ENCODE measurements at places on chromosomes 2 and 18.

GRCh38 chr18:48376406-48376805 lies 32.8 kb downstream of the ZBTB7C start:
- no peak for DNase-seq

DNA sequence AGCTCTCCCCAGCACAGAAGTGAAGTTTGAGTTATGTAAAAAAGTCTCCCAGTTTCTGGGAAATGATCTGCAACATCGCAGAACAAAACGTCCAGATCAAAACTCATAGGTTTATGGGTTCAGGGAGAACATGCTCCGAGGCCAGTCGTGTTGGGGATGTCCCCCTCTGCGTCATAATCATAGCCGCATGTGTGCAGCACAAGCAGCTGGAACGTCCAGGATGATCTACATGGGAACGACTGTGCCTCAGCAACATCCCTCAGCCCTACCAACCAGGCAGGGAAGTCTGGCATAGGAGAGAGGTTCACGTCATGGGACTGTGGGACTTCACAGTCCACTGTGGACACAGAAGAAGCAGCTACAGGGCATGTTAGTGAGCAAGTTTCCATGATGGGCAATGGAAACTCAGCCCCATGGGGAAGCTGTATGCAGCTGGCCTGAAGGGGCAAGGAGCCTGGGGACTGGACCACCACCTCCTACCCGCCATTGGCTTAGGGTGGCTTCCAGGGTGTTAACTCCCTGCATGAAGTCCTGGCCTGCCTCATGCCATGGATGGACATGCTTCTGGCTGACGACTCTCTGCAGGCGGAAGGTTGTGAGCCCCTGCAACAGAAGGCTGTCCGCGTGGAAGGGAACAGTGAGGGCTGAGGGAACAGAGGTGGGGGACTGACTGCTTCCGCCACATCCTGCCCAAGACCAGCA lies 96.9 kb downstream of the COPS8 start:
- DNase-seq, result no peak

- DNase-seq, result no peak
Measured at GRCh38 chr2:106575955-106576354, 88.8 kb downstream of the CD8B2 start.

DNA sequence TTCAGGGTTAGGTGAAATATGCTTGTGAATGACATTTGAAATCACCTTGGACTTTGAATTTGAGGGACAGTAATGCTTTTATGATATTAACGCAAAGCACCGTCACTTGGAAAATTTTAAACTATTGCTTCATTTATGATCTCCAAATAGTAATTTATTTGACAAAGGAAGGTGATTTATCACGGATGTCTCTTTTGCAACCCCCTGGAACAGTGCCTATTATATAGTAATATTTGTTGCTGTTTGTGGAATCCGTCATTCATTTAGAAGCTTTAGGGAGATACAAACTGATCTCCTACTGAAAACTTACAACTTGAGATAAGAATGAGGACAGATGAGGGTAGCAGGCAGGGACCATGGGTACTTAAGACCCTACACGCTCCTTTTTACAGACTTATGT lies 10.7 kb upstream of the ZEB2 start:
- no peak for DNase-seq

- no peak for DNase-seq
Measured at GRCh38 chr18:45522371-45522770, 92.9 kb upstream of the SLC14A2 start.

DNA sequence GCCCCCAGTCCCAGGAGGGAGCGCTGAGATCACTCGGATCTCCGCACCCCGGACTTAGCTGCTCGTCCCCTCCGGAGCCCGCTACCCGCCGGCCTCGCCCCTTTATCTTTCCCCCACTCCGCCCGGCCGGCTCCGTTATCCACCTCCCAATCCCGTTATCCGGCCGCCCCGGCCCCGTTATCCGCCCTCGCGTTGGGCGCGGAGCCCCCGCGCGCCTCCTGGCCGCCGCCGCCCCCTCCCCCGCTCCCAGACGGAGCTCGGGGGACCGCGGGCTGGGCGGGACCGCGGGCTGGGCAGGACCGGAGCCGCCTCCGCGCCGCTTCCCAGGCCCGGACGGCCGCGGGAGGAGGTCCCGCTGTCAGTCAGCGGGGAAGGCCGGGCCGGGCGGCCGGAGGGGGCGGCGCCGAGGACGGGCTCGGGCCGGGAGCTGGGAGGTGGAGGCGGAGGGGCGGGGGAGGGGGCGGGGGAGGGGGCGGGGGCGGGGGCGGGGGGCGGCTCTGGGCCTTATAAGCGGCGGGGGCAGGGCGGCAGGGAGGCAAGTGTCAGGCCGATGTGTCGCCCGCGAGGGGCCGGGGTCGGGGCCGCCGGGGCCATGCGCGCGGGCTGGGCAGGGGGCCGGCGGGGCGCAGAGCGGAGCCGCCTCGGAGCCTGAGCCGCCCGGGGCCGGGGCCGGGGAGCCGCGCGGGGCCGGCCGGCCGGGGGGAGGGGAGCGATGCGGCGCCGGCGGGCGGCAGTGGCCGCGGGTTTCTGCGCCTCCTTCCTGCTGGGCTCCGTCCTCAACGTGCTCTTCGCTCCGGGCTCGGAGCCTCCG lies at the start of gene PKDCC:
Gene PKDCC (plus strand): TSS at position 534 of the 811 bp plus-strand sequence. CDS start 179 bp downstream, at position 713.
- no peak for DNase-seq

GRCh38 chr2:47127862-47128543 lies 27.1 kb downstream of the STPG4 start:
- no peak for DNase-seq

- no peak for DNase-seq
Measured at GRCh38 chr2:74099835-74100234, 47.9 kb downstream of the BOLA3 start.

GRCh38 chr2:134284119-134284670 lies 30.3 kb downstream of the MGAT5 start:
- DNase-seq, result no peak

DNA sequence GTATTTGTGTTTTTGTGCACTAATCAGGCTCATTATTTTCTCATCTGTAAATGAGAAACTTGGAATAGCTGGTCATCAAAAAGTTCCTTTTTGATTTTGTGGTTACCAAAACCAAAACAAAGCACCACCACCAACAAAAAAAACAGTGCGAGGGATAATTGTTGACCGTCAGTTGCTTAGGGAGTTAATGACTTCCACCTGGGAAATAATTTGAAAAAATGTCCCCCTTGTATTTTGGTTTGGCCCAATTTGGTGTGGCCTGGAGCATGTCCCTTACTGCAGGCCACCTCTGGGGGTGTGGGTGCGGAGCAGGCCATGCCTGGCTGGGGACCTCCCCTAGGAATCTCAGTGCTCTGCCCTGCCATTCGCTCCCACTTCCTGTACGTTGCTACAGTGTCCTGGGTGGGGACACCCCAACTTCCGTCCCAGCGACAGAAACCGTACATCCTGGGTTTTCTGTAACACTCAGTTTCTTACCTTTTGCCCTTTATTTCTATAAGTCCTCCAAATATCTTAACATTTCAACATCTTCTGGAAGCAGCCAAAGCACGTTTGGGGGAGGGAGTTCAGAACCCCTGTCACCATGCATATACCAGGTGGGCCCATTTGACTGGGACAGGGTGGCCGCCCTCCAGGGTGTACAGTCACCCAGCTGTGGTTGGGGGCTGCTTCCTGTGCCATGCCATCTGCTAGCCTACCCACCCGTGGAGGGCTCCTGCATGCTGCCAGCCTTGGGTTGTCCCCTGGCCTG lies 31.3 kb downstream of the NCK2 start:
- DNase-seq, result no peak

GRCh38 chr2:238358769-238359168 lies 38.5 kb downstream of the TRAF3IP1 start:
- DNase-seq, result no peak

DNA sequence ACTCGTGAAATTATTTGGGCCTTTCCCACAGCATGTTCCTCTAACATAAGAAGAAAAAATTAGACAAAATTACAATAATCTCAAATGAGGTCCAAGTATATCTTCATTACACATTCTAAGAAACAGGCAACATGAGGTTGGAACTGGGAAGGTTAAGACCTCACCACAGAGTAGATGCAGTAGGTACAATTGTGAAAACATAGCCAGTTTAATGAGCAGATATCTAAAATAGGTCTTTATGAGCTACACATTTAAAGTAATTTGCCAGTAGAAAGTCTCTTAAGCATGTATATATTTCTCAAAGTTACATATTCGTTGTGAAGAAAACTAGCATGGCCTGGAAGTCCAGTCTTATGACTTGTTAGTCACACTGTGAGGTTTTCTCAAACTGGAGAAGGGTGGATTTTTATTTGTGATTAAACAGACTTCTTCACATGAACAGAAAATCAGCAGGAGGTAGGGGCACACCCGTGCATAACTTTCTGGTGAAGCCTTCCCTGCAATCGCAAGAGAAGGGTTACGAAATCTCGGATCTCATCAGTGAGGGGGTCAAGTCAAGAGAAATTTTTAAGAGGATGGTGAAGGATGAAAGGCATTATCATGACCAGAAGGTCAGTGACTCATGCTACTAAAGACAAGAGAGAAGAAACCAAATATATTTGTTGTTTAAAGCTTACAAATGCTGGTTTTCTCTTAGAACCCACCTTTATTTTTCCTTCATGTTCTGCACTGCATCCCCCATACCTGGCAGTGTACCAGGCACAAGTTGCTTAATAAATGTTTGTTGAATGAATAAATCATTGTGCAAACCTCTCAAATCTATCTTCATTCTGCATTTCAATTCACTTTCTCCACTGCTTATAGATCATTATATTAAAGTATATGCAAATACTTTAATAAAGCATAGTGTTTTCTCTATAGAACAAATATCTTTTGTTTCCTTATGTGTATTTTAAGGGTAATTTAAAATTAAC lies 5.1 kb upstream of the RAB27B start:
- DNase-seq, result no peak

- DNase-seq, result no peak
Measured at GRCh38 chr2:225090746-225091145, 48.5 kb upstream of the DOCK10 start.

DNA sequence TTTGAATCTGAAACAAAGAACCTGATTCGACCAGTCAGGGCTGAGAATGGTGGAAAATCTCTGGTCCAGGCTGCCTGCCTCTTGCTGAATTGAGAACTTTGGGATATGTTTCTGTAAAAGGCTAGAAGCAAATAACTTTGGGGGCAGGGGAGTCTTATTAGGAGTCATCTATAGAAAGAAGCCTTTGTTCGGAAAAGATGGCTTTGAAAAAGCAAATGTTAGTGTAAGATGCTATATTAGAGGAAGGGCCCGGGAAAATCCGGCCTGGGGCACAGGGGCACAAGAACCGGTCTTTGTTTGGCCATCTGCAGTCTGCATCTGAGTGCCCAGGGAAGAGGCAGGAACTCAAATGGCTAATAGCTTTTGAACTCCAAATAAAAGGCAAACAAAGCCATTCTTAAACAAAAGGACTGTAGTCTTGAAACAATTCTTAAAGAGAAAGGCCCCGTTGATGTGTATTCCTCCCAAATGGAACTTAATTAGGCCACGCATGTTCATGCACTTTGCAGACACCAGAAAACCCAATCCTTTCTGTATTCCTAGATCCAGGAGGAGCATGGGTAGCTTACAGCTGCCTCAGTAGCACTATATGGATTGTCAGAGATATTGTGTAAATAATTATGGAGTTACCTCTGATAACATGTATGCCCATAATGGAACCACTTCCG lies 180.0 kb upstream of the ARL4C start:
- no peak for DNase-seq

Measured in stimulated activated CD4-positive, alpha-beta T cell treated with anti-CD3 and anti-CD28 coated beads, TNF-alpha, amount 100 ng/mL, for 4 hours (primary cell).